ENCODE measurements at places on chromosomes 4 and X.
A peak's percentile ranks its signal among the peaks of the same experiment; 100 is the strongest.

DNA sequence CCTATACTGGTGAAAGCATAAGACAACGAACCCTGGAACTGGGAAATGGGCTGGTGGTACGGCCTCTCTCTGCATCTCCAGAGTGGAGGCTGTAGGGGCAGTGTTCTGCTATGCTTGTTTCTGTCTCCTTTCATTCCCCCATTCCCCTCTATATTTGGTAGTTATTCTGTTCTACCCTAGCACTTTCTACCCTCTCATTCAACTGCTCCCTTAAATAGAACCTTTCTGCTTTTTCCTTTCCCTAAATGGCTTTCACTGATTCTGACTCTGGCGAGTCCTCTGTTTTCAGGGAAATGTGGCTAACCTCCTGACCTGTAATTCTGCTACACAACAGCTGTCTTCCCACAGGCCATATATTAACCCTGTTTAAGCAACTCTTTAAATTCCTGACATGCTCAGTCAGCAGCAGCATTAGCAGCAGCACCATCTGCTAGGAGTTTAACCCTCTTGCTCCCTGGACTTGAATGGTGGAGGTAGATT, 94.2 kb downstream of the CXCL13 start:
- peak; percentile 61 for DNase-seq

GRCh38 chrX:65993915-65994460, 45.9 kb downstream of the VSIG4 start:
- no peak for DNase-seq

DNA sequence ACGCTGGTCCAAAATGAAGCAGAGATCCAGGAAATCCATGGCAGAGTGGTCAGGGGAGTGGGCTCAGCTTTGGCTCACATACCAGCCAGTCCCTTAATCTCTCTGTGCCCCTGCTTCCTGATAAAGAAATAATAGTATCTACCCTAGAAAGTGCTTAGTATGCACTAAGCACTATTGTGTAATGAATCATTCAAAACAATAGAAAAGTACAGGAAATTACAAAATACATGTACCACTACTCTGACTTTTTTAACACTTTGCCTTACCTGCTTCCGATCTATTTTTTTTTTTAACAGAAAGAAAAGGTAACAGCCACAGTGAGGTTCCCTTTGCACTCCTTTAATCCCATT, 49.9 kb downstream of the TBC1D9 start:
- no peak for DNase-seq

DNA sequence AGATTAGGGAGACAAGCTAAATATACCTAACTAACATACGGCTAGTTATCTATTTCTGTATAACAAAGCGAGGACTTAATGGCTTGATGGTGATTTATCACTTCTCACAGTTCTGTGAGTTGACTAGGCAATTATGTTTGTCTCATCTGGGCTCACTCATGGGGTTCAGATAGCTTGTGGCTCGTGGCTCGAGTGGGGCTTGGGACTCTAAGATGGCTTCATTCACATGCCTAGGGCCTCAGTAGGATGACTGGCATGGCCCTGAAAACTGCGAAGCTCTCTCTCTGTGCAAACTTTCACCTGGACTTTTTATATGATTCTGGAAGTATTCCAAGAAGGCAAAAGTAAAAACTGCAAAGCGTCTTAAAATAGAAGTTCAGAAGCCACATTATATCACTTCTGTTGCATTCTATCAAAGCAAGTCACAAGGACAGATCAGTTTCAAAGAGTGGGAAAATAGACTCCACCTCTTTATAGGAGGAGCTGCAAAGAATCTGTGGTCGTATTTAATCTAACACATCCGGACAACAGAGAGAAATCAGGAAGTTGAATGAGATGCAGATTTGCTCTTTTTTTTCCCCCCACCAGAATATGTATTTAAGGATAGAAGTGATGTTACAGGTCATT, 491.2 kb downstream of the INPP4B start:
- DNase-seq, result no peak

GRCh38 chr4:52197306-52197705, 146.2 kb downstream of the SPATA18 start:
- DNase-seq, result no peak

- no peak for DNase-seq
Measured at GRCh38 chrX:78923198-78924015, 21.8 kb upstream of the P2RY10 start.

- no peak for DNase-seq
Measured at GRCh38 chr4:152738827-152739226, 40.7 kb downstream of the TIGD4 start.

- DNase-seq, result no peak
Measured at GRCh38 chr4:85370400-85371032, 104.4 kb upstream of the ARHGAP24 start.

- DNase-seq, result peak; percentile 44
Measured at GRCh38 chr4:78776729-78777575, 802 bp downstream of the BMP2K start.

DNA sequence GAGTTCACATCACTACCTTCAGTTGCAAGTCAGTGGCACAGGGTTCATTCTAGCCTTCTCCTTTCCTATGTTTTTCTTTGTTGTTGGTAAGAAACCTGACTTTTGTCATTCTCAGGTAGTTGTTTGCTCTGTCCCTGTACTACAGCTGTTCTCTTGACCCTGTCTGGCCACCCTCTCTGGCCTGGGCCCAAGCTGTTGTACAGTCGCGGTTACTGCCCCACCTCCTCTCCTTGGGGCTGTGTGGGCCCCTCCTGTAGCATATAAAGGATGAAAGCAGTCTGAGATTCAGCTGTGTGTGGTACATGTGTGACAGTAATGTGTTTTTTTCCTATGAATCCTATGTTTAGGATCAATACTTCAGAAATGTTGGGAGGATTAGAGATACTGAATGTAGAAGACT, 12.5 kb downstream of the MOB1B start:
- DNase-seq, result no peak

GRCh38 chr4:16775411-16776154, 122.9 kb downstream of the LDB2 start:
- no peak for DNase-seq

- DNase-seq, result no peak
Measured at GRCh38 chr4:52864793-52865192, 2.7 kb downstream of the RASL11B start.

- DNase-seq, result no peak
Measured at GRCh38 chrX:62928906-62929305, 422.2 kb downstream of the SPIN4 start.

- DNase-seq, result no peak
Measured at GRCh38 chrX:426881-427280, 40.2 kb upstream of the PPP2R3B start.

- DNase-seq, result no peak
Measured at GRCh38 chr4:20506827-20507226, 193.4 kb upstream of the PACRGL start.

- no peak for DNase-seq
Measured at GRCh38 chr4:142005519-142005918, 369.1 kb downstream of the IL15 start.

GRCh38 chr4:173167758-173168395, 734 bp upstream of the GALNT7 start:
- DNase-seq, result peak; percentile 14

DNA sequence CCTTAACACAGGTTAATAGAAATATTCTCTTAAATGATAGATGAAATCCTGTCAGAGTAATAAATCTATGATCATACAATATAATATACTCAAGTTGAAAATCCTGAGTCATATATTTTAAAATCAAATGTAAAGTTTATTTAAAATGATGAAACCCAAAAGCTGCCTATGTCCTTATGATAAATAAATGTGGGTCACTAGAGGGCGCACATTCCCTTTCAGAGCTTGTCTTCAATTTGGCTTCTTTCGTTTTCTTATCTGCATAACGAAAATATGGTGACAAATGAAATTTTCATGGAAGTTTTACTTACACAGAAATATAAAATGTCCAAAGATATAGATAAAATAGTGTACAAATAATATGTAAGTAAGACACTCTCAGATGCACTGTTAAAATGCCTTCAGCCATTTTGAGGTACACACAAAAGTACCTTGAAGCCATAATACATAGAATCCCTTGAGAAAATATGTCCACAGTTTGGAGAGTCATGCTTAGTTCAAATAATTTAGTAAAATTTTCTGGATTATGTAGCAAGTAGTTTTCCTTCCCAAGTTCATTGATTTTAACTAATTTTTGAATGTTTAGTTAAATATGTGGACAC, 680.4 kb downstream of the DMD start:
- DNase-seq, result no peak

DNA sequence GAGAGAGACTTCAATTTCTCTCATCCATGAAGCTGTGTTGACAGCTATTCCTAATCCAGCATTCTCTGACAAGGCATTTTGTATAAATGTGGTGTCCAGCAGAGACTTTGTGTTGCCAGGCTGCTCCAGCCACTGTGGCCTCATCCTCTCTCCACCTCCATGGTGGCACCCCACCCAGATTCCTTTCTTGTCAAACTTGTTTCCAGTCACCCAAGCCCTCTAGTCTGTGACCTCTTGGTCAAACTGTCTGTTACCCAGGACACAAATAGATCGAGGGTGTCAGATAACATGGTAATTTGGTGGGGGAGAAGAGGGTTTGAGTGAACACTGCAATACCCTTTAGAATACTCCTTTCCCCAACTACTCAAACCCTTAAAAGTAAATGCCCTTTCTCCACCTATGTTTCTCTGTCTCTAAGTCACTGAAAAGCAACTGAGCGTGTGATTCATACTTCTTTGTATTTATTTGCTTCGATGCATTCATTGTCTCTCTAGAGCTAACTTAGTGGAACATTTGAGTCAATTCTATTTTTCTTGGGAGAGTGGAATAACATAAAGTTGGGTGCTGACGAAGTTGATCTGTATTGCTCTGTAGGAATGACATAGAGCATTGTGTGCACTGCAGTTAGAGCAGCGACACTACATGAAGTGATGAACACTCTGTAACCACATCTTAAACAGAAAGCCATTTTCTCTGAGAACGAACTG, 13.7 kb downstream of the PITX2 start:
- no peak for DNase-seq

- DNase-seq, result no peak
Measured at GRCh38 chr4:114734594-114734993, 136.0 kb downstream of the UGT8 start.

DNA sequence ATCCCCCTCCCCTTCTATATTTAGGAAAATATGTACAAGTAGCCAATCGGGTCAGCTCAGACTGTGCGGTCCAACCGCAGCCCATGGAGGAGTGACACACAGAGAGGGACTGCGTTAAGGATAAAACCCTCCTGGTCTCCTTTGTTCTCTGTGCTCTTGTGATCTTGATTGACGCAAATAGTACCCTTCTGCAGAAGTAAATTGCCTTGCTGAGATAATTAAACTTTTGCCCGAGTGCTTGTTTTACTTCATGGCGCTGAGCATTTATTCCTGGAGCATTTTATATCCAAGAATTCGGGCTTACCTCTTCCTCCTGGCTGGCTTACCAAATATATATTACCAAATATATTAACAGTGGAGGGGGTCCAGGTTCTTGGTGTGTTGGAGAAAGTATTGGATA, 184.2 kb downstream of the STAG2 start:
- DNase-seq, result no peak

GRCh38 chr4:10033191-10033881, 12.0 kb upstream of the SLC2A9 start:
- DNase-seq, result no peak

GRCh38 chrX:120235284-120235683, 15.3 kb upstream of the ZBTB33 start:
- DNase-seq, result no peak

GRCh38 chr4:161817914-161818313, 345.9 kb downstream of the FSTL5 start:
- DNase-seq, result no peak

- DNase-seq, result no peak
Measured at GRCh38 chr4:177555007-177555574, 112.9 kb upstream of the AGA start.

GRCh38 chr4:180059216-180059881, 2183.9 kb upstream of the TENM3 start:
- DNase-seq, result no peak

DNA sequence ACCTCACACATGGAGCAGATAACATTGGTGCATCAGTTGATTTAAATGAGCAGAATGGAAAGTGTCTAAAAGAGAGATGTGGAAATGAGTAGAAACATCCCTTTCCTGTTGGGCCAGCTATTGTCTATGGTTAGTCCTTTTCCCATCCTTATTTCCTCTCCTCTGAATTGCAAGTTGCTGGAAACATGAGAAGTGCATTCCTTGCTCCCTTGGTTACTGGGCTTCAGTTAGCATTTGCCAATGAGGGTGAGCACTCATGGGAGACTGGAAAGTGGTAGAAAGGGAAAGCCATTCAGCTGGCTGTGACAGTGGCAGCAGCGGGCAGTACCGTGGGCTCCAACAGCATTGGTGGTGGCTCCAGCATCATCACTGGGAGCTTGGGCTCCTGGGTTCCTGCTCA, 96.0 kb upstream of the IGFBP7 start:
- DNase-seq, result no peak

- DNase-seq, result no peak
Measured at GRCh38 chr4:163111588-163111987, 55.1 kb downstream of the NAF1 start.

GRCh38 chrX:50497114-50497513, 26.5 kb upstream of the DGKK start:
- no peak for DNase-seq

DNA sequence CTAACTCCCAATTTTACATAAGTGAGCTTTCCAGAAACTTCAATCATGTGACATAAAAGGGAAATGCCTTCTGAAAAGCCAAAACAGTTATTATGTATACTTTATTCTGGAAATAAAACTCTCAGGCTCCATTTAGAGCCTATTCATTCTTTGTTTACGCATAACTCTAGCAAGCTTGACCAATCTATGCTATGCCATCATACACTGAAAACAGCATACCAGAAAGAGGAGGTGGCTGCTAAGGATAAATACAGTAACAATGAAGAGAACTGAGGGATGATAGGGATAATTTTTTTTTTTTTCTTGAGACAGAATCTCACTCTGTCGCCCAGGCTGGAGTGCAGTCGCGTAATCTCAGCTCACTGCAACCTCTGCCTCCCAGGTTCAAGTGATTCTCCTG, 24.4 kb downstream of the CDKL2 start:
- no peak for DNase-seq

DNA sequence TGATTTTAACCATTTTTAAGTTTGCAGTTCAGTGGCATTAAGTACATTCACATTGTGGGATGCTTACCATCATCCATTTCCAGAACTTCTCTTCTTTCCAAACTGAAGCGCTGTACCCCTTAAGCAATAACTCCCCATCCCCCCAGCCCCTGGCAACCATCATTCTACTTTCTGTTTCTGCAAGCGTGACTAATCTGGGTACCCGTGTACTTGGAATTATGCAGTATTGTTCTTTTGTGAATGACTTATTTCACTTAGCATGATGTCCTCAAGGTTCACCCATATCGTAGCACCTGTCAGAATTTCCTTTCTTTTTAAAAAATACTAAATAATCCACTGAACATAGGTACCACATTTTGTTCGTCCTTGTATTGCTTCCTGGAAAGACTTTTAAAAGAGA, 32.9 kb downstream of the USP9X start:
- no peak for DNase-seq

All from NCI-H510A (cell line).